Suppressor macrophage treated with lipopolysaccharide for 4 hours (primary cell): ENCODE measurements at places on chromosomes 1 and 21.

- DNase-seq = peak; percentile 84
These were observed 34.1 kb downstream of the ACOT7 start for GRCh38 chr1:6359216-6360116.

DNA sequence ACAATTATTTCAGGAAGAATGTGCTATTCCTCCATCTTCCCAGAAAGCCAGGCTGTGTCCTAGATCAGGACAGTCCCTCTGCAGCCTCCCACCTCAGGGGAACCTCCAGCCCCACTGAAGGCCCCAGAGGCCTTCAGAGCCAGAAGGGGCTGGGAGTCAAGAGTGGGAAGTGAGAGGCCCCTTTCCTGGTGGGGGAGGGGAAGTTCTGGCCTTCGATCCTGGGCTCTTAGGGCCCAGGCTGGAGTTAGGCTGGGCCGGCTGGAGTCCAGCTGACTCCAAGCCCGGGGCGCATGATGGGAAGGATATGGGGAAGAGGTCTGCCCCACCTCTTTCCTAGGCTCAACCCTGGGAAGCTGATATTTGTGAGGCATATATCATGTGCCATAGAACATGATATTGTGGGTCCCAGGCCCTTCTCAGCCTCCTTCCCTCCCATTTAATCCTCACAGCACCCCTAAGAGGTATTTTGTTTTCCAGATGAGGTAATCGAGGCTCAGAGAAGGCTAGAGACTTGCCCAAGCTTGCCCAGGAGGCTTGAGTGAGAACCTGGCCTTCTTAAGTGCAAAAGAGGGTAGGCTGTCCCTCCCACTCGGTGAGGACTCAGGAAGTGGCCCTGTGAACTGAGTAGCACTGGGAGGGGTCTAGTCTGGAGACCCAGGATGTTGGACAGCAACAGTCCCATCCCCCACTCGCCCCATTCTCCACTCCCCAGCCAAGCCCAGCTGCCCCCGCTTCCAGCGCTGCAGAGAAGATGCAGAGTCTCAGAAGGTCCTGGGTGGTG, 18.6 kb upstream of the HSPG2 start:
- no peak for DNase-seq

- DNase-seq = no peak
These were observed 33.6 kb upstream of the CASZ1 start for GRCh38 chr1:10829965-10830515.

DNA sequence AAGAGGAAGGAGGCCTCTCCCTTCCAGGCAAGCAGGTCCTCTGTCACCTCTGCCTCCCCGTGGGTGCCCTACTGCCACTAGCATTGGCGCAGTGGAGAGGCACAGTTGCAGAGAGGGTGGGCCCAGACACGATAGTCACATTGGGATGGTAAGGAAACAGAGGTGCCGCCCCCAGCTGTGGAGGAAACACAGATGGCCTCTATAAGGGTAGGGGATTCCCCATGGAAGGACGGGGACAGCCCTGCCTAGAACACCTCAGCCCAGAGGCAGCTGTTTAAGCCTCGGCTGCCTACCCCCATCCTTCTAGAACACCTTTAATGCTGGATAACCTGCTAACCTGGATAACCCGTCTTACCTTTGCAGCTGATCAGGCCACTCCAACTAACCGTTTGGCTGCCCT, 65.7 kb upstream of the CNTN2 start:
- no peak for DNase-seq

DNA sequence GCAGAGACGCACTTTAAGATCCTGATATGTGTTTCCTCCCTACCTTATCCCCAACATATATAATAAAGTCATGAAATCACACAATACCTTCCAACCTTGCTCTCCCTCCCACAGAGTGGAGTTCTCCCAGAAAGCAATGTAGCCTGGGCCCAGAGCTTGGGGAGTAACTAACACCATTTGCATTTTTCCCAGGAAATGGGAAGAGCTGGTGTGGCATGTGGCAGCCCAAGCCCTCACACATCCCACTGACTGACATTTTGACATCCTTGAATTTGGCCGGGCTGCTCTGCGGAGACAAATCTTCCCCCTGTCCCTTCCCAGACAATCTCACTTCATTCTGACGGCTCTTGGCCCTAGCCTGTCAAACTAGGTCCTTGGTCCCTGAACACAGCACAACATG, 37.0 kb upstream of the ATP2B4 start:
- DNase-seq = no peak

DNA sequence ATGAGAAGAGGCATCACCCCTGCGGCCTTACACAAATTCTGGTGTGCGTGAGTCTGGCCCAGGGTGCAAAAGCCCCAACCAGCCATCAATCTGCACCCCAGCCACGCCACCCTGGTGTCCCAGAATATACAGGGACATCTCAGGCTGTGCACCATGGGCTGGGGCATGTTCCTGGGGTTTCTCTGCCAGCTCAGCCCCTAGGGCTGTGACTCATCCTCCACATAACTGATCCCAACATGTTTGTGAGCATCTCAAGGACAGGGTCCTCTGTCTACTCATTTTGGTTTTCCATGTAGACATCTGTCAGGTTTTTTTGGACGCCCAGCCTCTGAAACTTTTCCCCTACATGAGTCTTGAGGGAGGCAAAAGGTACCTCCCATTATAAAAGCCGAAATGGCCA, 511 bp downstream of the ZNF683 start:
- no peak for DNase-seq

DNA sequence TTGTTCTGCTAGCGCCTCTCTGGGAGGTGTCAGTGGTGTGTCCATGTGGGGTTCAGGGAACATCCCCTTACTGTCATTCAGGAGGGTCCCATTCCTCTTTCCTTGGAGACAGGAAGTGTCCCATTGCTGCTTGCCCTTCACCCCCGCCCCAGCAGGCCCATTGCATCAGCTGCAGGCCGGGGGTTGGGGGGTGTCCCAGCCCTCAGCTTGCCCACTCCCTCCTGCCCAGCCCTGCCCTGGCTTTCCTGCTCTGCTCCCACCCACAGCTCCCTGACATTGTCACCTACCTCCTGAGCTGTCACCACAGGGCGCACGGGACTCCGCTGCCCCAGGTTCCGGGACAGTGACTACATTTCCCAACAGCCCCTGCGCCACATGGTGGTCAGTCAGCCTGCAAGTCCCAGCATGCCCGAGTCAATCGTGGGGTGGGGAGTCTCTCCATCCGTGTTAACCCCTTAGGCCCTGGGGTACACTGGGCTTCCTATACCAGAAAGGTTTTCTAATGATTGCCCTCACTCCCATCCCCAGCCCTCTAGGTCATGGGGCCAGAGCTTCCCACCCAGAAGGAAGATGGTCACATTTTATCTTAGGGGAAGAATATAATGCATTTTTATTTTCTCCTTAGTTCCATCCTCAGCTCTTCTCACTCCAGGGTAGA, at the start of gene INPP5B:
Gene INPP5B, minus strand, starts transcription at position 351 of the 658 bp plus-strand sequence. CDS start 745 bp downstream, outside the sequence.
- peak; percentile 85 for DNase-seq

DNA sequence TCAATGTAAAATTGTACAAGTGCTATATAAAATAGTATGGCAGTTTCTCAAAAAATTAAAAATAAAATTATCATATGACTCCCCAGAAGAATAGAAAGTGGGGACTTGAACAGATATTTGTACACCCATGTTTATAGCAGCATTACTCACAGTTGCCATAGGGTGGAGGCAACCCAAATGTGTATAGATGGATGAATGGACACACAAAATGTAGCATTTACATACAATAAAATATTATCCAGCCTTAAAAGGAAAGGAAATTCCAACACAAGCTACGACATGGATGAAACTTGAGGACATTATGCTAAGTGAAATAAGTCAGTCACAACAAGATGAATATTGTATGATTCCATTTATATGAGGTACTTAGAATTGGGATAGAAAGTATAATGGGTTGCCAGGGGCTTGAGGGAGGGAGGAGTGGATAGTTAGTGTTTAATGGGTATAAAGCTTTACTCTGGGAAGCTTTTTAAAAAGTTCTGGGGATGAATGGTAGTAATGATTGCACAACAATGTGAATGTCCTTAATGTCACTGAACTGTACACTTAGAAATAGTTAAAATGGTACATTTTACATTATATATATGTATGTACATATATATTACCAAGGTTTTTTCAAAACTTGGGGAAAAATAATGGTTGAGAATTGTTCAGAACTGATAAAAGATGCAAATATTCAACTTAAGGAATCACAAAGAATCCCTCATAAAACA, 53.0 kb upstream of the ADORA3 start:
- no peak for DNase-seq

DNA sequence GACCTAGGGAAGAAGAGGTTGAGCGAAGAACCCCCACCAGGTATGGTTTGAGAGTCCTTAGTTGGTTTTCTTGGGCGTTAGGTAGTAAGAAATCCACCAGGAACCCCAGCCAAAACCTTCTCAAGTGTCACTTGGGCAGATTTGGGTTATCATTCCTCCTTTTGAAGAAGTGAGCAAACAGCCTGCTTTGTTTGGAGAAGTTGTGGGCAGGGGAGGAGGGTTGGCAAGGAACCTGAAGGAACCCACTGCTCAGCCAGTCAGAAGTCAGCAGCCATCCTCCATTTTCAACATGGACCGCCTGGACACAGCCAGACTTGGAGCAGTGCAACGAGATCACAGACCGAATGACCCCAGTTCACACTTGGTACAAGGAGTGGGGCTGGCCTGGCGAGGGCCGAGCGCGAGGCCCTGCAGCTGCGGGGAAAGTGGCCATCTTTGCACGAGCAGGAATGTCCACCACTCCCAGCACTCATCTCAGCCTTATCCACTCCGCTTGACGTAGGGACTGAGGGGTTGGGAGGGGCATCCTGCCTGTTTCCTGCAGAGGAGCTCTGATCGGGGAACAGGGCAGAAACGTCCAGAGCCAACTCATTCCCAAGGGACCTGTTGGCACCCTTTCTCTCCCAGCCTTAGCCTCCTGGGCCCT, 7.2 kb downstream of the ADPRS start:
- peak; percentile 46 for DNase-seq

DNA sequence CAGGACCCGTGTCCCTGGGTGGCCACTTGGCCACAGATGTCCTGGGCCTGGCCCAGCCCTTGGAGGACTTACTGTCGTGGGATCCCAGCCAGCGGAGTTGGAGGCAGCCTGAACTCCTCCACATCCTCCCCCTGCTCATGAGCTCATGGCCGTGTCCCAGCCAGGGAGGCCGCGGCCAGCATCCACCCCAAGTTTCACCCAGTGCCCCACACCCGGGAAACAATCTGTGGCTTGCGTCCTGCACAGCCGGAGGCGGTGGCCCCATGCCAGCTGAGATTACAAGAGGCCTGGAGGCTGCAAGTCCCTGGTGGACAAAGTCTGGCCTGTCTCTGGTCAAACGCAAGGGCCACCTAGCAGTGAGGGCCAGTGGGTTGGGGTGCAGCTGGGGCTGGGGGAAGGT, 27.5 kb upstream of the TMEM52 start:
- DNase-seq = no peak

- DNase-seq = no peak
These were observed 38.0 kb downstream of the FMO4 start for GRCh38 chr1:171351961-171352360.

DNA sequence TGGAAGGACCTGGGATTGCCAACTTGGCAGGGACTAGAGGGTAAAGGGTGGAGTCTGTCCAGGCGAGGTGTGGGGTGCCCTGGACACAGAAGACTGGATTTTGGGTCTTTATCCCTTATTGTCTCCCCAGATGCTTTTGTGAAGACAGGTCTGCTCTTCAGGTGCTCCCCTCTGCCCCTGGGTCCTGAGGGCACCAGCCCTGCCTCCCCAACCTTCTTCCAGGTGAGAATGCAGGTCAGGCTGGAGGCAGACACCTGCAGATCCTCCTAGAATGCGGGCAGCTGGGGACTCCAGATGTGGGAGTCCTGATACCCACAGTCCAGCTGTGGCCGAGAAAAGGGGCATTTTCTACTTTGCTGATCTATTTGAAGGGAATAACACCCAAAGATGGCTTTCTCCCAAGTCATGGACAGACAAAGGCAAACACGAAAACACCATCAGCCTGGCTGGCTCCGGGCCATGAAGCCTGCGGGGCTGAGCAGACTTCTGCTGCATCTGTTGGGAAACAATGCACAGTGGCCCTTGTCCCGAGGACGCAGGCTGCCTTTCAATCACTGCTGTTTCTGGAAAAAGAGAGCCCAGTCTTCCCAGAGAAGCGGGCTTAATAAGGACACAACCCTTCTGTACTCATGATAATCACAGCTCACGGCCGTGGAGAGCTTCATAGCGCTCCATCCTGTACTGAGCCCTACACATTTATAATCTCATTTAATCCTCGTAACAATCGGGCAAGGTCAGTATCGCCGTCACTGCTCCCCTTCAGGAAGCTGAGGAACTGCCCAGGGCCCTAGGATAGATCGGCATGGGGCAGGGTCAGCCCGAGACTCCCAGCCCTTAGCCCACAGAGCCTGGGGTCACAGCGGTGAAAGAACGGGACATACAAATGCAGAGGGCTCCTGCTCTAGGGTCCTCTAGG, 62.0 kb upstream of the ABCG1 start:
- no peak for DNase-seq

- peak; percentile 31 for DNase-seq
These were observed 74.9 kb downstream of the JAK1 start for GRCh38 chr1:64891448-64891825.

DNA sequence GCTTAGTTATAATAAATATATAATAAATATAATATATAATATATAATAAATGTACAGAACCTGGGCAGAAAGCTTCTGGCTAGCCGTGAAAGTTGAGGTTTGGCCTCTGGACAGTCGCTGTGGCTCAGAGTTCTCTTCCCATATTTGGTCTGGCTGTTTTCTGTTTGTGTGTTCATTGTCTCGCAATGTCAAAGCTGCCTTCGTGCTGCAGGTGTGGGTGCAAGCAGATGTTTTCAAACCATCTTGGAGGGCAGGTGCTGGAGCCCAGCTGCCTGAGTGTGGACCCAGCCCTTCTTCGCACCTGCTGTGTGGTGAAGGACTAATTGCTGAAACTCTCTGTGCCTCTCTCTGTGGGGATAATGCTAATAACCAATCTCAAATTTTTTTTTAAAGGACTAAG, 3.6 kb upstream of the CSTB start:
- no peak for DNase-seq

GRCh38 chr1:223845037-223845809, 524 bp downstream of the TP53BP2 start:
- peak; percentile 64 for DNase-seq

GRCh38 chr21:26465916-26466315, 107.2 kb downstream of the CYYR1 start:
- DNase-seq = no peak

DNA sequence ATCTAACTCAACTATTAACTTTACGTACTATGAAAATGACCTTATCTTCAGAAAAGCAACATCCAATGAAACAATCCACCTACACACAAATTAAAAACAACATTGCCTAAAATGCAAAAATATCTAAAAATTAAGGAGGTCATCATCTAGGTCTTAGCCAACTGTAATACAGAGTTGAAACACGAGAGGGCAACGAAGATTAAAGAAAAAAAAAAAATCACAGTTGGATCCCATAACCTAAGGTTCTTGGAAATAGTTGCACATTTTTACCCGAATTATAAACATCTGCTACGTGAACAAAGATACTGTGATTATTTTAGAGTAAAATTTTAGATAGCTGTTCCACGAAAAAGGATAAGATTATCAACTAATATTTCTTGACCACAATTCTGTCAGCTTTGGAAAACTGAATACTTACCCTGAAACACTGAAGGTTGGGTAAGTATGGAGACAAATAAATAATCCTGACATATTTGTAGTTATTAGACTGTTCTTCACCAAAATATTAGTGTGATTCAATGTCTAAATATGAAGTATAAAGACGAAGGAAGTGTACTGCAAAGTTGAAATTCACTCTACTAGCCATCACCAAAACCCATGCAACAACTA, 88.0 kb upstream of the AK4 start:
- peak; percentile 58 for DNase-seq

GRCh38 chr1:103516693-103517092, 8.8 kb upstream of the RNPC3 start:
- DNase-seq = no peak

GRCh38 chr1:117562581-117563491, 43.0 kb upstream of the TENT5C start:
- DNase-seq = no peak

- no peak for DNase-seq
These were observed 27.8 kb downstream of the TFF3 start for GRCh38 chr21:42287193-42288083.
